Activated CD8-positive, alpha-beta memory T cell treated with anti-CD3 and anti-CD28 coated beads for 4 hours (primary cell): ENCODE measurements at places on chromosomes 3 and 15.

DNA sequence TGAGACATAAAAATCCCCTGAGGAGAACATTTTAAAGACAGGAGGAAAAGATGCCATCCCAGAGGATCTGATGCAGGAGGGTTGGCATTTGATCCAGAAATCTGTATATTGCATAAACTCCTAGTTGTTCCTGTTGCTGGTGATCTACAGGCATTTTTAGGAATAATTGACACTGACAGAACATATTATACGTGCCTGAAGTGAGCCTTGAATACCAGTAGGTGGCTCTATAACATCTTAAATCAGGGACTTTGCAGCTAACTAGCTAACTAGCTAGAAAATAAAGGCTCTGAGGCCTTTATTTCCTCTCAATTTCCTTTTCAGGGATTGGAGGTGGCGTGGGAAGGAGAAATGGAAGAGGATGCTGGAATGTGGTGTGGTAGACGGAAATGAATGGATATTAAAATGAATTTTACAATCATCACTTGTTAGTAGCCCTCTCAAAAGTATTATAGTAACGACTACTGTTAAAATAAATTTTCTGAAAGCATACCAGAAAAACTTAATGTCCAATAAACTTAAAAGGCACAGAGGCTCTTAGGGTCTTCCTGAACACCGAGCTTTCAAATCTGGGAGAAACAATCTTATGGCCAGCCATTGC lies 73.8 kb upstream of the ZBED2 start:
- DNase-seq: no peak

GRCh38 chr3:141174674-141175073 lies 57.0 kb upstream of the PXYLP1 start:
- no peak for DNase-seq

GRCh38 chr3:141391991-141392316 lies 23.6 kb downstream of the ZBTB38 start:
- no peak for DNase-seq

GRCh38 chr15:77358545-77359240 lies 61.2 kb downstream of the PEAK1 start:
- DNase-seq: no peak

DNA sequence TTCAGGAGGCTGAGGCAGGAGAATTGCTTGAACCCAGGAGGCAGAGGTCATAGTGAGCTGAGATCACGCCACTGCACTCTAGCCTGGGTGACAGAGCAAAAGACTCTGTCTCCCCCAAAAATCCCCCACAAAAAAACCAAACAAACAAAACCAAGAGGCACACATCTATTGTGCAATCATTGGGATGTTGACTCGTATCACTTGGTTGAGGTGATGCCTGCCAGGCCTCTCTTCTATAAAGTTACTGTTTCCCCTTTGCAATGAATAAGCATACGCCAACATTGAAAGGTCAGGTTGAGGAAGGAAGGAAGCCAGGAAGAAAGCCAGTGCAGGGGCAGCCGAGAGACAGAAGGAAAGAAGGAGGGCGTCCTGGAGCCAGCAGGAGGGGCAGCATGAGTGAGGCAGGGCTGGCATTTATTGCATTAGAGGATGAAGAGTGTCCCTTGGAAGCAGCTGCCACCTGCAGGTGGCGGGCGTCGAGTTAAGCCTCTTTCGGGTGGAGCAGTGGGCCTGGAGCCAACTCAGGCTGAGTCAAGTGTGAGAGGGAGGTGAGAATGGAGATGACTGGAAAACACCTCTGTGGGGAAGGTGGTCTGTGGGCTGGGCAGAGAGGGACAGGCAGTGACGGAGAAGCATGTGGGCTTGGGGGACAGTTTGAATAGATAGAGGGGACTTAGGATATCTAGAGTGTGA lies 8.3 kb upstream of the CSPG4 start:
- DNase-seq: no peak

GRCh38 chr15:66729331-66729951 lies 27.4 kb downstream of the SMAD6 start:
- DNase-seq: no peak

DNA sequence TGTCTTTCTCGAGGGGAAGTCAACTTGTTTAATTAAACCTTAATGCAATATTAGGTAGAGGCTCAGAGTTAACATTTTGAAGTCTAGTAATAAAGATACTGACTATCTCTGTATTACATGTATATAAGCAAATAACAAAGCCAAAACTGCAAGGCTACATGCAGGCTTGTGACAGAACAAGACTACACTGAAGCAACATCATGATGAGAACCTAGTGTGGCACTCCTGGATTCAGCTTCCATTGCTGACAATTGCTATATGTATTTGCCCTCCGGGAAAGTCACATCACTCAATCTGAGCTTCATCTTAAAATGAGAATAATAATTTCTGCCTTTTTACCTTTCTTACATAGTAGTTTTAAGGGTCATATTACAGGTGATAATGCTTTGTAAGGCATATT lies 15.6 kb upstream of the IL1RAP start:
- DNase-seq: no peak

GRCh38 chr3:149628957-149629670 lies 28.7 kb downstream of the WWTR1 start:
- no peak for DNase-seq

DNA sequence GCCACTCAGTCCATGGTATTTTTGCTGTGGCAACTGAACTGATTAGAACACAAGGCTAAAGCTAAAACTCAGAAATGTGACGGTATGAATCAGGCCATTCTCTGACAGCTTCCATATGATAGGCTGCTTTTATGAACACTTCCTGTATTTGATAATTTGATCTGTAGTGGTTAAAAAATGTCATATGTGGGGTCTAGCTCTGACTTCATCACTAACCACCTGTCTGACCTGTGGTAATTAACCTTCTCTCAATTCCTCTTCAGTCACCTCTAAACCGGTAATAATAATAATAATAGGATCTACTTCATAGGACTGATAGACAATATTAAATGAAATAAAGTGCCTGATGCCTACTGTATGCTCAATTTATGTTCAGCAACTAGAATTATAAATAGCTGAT lies 223.2 kb downstream of the MBNL1 start:
- DNase-seq: no peak

GRCh38 chr15:80203361-80203885 lies 48.6 kb downstream of the CTXND1 start:
- DNase-seq: no peak

- no peak for DNase-seq
These were observed 20.4 kb upstream of the COPG1 start for GRCh38 chr3:129228891-129229585.

GRCh38 chr15:101242999-101243336 lies 8.9 kb downstream of the CHSY1 start:
- DNase-seq: no peak

DNA sequence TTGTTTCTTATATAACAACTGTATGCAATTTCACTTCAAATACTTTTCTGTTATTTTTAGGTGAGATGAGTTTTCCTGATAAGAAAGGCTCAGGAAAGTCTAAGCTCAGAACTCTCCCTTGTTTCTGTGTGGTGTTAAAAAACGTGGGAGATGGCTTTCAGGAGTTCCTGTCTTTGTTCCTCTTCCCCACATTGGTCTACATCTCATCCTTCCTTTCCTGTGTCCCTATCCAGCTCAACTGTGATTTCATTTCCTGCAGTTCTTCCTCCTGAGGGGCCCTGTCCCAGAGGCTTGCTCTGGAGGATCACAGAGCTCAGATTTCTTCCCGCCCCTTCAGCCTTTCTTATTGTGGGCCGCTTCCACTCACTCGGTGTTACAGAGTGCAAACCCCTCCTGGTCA lies 11.2 kb downstream of the SEC13 start:
- DNase-seq: no peak

- DNase-seq: no peak
These were observed 198.4 kb downstream of the LPP start for GRCh38 chr3:188352196-188352927.

DNA sequence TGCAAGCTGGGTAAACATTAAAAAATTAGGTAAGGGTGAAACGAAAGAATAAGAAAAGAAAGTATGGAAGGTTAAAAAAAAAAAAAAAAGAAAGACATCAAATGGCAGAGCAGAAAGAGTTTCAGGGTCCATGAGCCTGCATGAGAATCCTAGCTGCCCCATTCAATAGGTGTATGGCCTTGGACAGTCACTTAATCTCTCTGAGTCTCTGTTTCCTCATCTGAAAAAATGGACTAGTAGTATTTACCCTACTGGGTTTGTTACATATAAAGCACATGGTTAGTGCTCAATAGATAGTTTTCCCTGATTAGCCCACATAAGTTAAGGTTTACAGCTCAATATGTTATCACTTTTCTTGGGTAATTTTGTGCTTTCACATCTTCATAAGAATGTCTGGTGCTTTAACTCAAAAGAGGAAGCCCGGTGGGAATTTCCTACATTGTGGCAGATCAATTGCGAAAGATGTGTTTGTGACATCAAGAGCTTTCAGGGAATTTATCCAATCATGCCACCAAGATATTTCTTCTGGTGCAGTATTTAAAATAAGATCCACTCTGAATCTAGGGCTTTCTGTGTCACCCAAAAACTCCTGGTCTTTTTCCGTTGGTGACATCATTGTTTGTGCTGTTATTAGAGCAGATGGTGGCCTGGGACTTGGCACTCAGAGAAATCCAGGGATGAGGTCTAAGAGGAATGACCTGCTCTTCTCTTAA lies 57.2 kb upstream of the UBE2E1 start:
- DNase-seq: no peak

DNA sequence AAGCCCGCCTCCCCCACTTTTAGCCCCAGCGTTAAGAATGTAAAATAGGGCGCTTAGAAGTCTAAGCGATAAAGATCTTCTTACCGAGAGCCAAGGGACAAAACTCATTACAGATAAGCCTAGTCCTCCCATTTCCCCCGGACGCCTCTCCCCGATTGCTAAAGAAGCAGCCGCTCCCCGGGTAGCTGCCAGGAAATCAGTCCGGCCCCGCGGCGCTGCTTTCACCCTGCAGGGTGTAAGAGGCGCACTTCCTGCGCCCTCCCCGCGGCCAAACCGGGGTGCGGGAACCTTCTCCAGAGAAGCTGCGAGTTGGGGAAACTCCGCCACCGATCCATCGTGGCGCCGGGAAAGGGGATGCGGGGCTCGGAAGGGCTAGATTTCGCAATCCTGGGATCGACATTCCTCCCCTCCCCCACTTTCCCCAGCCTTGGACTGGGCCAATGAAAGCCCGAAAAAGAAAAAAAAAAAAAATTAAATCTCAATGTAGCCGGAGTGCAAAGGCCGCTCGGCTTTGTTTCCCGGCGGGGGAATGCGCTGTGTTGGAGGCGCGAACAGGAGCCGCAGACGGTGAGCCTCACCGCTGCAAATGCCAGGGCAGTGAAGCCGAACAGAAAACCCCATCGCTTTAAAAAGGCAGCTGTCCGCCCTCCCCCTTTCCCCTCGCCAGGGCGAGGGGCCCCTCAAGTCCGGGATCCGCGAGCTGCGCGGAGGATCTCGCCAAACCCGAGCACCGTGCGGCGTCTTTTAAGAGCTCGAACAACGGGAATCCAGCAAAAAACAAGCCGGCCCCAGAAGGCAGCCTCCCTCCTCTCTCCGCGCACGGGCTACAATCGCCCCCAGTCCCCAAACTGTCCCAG lies 626 bp upstream of the PTPRG start:
- no peak for DNase-seq

GRCh38 chr3:128448491-128448890 lies 18.2 kb downstream of the DNAJB8 start:
- no peak for DNase-seq

GRCh38 chr3:18730491-18730890 lies 305.4 kb upstream of the SATB1 start:
- no peak for DNase-seq

DNA sequence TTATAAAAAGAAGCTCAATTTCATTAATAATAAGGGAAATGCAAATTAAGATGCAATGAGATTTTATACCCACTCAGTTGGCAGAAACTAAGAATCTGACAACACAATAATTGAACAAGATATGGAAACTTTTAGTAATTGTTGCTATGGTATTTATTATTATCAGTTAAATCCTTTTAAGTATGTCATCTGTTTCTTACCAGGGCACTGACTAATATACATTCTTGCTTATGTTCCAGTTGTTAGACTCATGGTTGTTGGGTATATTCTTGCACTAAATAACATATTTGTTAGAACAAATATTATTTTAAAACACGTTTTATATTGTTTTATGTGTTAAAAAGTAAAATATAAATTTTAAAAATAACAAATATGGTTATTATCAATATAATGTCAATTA lies 690.3 kb downstream of the MECOM start:
- DNase-seq: no peak

DNA sequence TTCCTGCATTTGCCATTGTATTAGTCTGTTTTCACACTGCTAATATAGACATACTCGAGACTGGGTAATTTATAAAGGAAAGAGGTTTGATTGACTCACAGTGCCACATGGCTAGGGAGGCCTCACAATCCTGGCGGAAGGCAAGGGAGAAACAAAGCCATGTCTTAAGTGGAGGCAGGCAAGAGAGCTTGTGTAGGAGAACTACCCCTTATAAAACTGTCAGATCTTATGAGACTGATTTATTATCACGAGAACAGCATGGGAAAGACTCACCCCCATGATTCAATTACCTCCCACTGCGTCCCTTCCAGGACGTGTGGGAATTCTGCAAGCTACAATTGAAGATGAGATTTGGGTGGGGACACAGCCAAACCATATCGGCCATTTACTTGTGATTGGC lies 27.8 kb downstream of the YEATS2 start:
- no peak for DNase-seq

DNA sequence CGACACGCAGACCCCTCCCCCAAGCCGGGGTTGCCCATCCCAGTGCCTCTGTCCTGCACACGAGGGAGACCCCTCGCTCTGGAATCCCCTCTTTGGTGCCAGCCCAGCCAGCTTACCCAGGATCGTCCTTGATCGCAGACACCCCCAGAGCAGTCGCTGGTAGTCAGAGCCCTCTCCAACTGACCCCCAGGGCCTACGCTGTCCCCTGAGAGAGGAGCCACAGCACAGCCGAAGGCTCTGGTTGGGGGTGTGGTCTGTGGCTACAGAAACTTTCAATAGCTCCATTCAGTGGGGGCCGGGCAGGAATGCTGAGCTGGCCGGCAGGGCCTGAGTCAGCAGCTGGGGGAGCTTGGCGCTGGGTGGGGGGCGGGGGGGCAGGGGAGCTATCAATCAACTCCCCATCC lies at the start of gene LCTL:
TSS of gene LCTL (minus strand) at position 258 of the 404 bp plus-strand sequence. CDS start 633 bp downstream, outside the sequence.
- no peak for DNase-seq

DNA sequence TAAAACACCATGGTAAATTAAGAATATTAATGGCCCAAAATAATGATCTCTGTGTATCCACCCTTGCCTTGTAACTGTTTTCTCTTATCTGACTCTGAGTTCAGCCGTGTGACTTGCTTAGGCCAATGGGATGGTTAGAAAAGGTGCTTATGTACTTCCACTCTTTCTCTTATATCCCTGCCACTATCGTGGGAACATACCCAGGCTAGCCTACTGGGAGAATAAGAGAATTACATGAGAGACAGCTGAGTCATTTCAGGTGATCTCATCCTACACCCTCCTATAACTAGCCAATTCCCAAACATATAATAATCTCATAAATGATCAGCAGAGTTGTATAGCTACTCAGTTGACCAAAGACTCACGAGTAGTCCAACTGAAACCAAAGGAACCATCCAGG lies 98.3 kb upstream of the ABI3BP start:
- no peak for DNase-seq

DNA sequence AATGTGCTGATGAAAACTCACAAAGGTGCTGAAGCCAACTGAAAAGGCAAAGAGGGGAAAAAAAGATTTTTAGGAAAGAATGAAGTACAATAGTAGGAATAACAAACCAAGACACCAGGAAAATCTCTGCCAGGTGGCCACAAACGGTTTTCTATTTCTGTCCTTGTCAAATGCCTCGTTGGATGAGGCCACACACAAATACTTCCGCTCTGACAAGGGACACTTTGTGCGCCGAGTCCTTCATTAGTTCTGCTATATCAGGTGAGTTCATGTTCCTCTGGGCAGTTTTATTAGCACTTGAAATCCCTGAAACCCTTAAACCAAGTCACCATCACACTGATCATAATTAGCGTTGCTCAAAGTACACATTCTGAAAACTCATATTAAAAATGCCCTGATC lies 373.1 kb downstream of the VPS13C start:
- no peak for DNase-seq
